Fibroblast of skin of right biceps (primary cell): ENCODE measurements at places on chromosomes 2 and 18.

GRCh38 chr18:28174181-28174905 lies 2.6 kb downstream of the CDH2 start:
- no peak for DNase-seq

- peak; percentile 85 for DNase-seq
These were observed 2.2 kb upstream of the CASP8 start for GRCh38 chr2:201257956-201258665.

DNA sequence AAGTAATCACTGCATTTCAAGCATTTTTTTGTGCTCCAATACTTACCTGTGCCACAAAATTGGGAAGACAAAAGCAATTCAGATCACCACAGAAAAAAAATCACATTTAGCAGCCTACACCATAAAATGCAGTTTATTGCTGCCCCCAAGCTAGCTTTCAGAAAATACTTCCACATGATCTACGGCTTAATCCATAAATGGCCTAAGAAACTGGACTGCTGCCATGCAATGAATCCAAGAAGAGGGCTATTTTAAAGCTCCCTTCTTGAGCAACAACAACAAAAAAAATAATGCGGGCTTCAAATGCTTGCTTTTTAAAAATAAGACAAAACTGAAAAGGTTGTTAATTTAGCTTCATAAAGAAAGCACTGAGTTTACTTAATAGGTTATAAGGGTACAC lies 272.3 kb downstream of the RAD51AP2 start:
- DNase-seq, result no peak

DNA sequence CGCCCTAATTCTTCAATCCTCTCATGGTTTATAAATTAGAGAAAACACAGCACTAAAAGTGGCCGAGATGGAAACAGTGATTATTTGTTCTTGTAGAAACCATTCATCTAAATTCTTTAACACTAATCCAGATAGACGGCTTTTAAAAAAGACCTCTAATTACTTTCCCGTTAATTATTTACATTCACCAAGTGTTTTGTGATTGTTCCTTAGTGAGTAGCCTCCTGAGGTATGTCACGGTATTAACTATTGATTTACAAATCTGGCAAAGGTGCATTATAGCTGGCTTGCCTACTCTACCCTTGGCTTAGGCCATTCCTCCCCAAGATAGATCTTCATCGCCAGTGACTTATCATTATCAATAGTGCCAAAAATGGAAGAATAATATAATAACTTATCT lies 436.4 kb upstream of the ST6GAL2 start:
- DNase-seq, result no peak

GRCh38 chr2:230774348-230774951 lies 61.8 kb downstream of the CAB39 start:
- peak; percentile 86 for DNase-seq

GRCh38 chr2:25098056-25098455 lies 56.2 kb downstream of the EFR3B start:
- DNase-seq, result no peak

- no peak for DNase-seq
These were observed 87.9 kb upstream of the GULP1 start for GRCh38 chr2:188203776-188204175.

GRCh38 chr2:3597567-3597966 lies 2.7 kb downstream of the COLEC11 start:
- no peak for DNase-seq

GRCh38 chr2:137367361-137367760 lies 596.9 kb upstream of the HNMT start:
- DNase-seq, result no peak

DNA sequence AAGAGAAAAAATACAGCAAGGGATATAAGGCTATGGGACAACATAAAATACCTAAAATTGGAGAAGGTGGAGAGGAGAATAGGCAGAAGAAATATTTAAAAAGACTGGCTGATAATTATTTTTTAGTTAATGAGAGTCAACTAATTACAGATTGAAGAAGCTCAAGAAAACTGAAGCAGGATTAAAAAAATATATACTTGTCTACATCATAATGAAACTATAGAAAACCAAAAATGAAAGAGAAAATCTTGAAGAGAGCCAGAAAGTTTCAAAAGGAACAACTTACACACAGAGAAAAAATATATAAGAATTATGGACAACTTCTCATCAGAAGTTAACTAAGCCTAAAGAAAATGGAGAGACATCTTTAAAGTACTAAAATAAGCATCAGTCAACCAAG lies 62.9 kb upstream of the APCDD1 start:
- no peak for DNase-seq

DNA sequence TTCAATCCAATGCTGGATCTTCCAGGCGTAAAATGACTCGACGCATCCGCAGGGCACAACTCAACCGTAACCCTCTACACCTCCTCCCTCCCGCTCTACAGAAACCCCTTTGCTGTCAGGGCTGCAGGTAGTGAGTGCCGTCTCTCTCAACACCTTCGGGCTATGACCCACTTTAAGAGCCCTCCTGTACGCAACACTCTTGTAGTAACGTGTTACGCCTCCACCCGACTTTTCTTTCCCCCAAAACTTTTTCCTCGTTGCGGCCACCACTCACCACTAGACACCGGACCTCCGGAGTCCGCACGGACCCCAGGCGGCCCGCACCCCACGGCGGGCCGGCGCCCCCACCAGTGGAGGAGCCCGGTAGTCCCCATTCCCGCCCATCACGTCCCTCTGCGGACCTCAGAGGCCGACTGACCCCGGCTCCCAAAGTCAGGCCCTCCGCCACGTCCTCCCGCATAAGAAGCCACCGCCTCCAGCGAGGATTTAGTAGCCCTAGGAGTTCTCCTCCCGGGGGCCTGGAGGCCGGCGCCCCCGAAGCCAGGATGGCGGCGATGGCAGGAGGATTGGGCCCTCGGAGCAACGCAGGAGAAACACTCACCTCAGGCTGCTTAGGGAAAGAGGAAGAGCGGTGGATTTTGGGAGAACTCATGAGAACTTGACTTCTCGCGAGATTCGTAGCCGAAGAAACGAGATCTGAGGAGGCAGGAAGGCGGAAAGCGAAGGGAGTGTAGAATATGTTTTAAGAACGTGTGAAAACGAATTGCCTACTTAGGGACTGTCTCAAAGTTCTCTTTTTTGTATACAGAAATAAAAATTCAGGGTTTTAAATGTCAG lies 5.0 kb upstream of the C18orf32 start:
- peak; percentile 99 for DNase-seq

DNA sequence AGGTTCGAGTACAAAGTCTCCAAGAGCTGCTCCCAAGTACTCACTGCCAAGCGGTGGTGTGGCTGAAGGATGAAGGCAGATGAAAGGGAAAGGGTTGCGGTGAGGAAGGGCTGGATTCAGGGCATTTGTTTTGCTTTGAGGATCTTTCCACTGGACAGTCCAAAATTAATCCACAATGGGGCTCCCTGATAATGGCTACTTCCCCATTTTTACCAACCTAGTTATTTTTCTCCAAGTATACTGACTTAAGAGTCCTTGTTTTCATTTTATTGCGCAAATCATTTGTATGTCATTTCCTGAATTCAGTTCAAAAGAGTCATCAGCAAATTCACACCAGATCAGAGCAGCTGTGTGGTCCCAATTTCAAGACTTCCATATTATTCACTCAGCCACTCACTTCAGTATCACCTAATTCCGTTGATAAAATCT lies 464 bp upstream of the SESTD1 start:
- DNase-seq, result peak; percentile 76

DNA sequence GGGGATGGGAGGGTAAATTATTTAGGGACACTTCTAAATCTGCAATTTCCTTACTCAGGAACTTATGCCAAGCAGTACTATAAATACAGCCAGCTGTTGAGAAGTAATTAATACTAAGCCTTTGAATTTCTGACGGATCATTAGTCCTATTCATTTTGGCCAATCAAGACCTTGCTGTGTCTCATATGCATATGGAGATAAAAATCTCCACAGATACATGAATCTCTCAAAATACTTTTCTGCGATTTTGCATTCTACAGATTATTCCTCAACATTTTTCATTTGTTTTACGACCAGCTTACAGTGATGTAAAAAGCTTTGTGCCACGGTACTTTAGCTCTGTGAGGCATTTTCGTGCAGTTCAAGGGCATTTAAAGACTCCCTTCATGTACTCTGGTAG lies 16.7 kb downstream of the LANCL1 start:
- DNase-seq, result no peak

DNA sequence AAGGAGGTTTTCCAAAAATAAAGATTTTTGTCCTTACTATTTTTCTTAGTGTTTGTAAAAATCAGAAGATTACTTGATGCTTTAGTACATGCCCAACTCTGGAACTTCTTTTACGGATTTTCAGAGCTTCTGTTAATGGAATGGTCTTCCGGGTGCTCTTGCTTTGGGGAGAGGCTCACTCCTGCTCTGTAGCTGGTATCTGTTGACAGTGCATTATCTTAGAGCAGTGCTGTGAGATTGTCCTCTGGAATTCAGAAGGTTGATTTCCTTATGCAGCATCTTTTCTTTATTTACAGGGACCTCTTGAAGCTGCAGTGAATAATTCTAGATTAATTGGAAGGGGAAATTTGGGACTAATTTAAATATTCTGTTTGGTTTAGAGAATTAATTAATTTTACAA lies 4.6 kb downstream of the MAPRE2 start:
- no peak for DNase-seq

DNA sequence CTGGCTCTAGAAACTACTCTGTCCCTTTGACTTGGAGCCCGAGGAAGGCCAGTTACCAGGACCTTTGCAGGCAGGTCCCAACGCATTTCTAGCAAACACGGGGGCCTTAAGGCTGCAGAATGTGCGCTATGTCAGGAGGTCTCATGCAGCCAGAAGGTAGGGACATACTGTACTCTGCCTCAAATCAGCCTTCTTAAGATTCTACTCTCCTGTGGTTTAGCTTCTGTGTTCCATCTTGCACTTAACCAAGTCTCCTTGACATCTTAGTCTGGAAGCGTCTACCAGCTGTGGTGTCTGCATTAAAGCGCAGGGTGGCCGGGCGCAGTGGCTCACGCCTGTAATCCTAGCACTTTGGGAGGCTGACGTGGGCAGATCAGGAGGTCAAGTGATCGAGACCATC lies 65.5 kb downstream of the STEAP3 start:
- no peak for DNase-seq

GRCh38 chr2:16077601-16078000 lies 137.3 kb downstream of the MYCN start:
- DNase-seq, result no peak

- DNase-seq, result no peak
These were observed 33.5 kb downstream of the FBXO15 start for GRCh38 chr18:74114116-74114515.

- DNase-seq, result no peak
These were observed 48.4 kb downstream of the ATP8B1 start for GRCh38 chr18:57754577-57755338.

- peak; percentile 75 for DNase-seq
These were observed 263.6 kb downstream of the DYSF start for GRCh38 chr2:71716697-71717624.

GRCh38 chr2:26168785-26169184 lies 4.1 kb upstream of the GAREM2 start:
- no peak for DNase-seq

DNA sequence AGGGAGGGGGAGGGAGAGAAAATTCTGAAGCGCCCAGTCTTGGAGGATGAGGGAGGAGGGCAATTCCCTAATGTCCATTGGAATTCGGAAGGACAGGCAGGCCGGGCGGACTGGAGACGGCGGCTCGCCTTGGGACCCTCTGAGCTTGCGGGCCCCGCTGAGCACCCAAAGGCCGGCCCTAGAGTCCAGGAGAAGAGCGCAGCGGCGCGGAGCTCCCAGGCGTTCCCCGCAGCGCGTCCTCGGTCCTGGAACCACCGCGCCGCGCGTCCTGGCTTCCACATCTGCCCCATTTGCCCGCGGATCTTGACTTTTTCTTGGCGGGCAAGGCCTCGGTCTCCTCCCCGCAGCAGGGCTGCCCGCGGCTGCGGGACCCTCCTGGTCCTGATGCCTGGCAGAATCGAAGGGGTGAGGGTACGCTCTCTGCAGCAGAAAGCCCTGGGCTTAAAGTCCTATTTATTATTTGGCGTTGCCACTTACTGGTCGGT lies 675 bp upstream of the MLPH start:
- DNase-seq, result no peak

GRCh38 chr2:46813680-46814079 lies 101.9 kb downstream of the MCFD2 start:
- no peak for DNase-seq

DNA sequence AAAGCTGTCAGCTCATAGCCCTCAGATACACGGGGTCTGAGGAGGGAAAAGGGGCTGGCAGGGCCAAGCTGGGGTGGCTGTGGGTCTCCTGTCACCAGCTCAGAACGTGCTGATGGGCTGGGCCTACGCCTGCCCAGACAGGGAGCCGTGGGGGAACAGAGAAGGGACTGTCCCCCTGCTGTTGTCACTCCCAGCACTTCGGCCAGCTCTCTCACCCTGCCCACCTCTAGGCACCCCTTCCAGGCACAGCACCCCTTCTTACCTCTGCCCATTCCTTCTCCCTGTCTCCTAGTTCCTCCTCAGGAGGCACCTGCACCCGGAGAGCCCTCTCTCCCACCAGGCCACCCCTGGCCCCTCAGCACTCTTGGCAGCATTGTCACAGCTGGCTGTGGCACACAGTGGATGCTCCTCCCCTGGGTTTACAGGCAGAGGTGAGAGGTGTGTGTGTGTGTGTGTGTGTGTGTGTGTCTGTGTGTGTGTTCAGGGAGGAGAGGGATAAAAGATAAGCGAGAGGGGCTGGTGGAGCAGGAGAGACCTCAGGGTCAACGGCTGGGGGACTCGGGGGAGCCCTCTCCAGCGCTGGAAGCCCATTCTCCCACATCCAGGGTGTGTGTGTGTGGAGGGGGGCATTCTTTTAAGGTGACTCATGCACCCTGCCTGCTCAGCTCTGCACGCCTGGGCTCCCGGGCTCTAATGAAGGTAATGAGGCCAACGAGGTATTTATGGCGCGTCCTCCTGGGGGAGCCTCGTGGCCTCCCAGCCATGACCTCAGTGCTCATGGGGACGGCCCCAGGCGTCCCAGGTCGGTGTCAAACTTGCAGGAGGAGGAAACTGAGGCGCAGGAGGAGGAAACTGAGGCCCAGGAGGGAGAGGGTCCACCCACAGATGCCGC lies 66.1 kb upstream of the SMAD7 start:
- peak; percentile 95 for DNase-seq

- no peak for DNase-seq
These were observed 163.4 kb upstream of the LRP1B start for GRCh38 chr2:142294225-142294624.

- no peak for DNase-seq
These were observed 51.5 kb downstream of the L3MBTL4 start for GRCh38 chr18:6363216-6363615.

DNA sequence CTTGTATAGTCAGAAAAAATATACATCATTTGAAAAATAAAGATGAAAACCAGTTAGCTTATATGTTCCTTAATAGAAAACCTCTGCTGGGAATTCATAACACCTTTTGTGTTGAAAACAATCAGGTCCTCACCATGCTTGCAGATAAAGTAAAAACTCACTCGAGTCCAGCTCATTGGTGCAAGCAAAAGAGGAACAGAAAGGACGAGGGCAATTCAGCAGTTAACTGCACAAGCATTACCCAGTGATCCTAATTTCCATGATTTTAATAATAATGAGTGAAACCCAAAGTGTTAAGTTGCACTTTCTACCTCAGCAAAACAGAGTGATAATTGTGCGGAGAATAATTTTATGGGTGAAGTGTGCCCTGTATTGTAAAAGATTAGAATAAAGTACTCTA lies 839.9 kb downstream of the BCL11A start:
- no peak for DNase-seq

- peak; percentile 92 for DNase-seq
These were observed 1.5 kb downstream of the RND3 start for GRCh38 chr2:150485871-150486538.

GRCh38 chr2:70569559-70569958 lies 15.9 kb upstream of the TGFA start:
- DNase-seq, result no peak

- no peak for DNase-seq
These were observed 115.9 kb upstream of the SYT4 start for GRCh38 chr18:43393174-43393573.
